Cardiac septum (tissue), 1 donor: ENCODE measurements at places on chromosomes 5 and 9.

DNA sequence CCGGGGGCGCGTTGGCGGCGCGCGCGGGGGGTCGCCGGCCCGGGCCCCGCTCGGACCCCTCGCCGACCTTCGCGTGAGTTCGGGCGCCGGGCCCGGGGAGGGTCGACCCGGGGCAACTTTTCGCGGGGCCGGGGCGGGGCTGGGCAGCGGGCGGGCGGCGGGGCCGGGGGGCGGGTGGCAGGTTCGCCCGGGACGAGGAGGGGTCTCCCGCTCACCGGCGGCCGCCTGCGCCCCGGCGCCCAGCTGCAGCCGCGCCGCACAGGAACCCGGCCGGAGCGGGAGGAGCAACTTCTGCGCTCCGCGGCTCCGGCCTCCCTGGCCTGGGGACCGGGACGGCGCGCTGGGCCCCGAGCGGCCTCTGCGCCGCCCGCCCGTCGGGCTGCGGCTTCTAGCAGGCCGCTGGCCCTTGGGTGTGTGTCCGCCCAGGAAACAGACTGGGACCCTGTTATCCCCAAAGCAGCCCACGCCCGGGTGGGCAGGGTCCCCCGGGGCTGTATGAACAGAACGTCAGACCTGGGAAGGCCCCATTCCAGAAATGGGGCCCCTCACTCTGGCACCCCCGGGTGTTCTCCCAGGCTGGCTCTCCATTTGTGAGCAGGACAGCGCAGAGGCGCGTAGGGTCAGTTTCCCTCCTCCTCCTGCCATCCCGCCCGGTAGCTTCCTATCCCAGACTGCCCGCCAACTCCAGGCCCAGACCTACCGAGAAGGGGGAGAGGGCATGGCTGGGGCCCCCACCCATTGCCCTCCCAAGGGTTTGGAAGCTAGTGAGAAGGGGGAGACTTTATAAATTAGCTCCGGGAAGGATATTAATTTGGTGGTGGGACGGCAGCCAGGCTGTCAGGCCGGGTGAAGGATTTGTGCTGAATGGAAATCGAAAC, 708 bp downstream of the RXRA start:
- DNase-seq = no peak

- DNase-seq = no peak
Observed at GRCh38 chr9:74379718-74380117, 117.4 kb upstream of the RORB start.

DNA sequence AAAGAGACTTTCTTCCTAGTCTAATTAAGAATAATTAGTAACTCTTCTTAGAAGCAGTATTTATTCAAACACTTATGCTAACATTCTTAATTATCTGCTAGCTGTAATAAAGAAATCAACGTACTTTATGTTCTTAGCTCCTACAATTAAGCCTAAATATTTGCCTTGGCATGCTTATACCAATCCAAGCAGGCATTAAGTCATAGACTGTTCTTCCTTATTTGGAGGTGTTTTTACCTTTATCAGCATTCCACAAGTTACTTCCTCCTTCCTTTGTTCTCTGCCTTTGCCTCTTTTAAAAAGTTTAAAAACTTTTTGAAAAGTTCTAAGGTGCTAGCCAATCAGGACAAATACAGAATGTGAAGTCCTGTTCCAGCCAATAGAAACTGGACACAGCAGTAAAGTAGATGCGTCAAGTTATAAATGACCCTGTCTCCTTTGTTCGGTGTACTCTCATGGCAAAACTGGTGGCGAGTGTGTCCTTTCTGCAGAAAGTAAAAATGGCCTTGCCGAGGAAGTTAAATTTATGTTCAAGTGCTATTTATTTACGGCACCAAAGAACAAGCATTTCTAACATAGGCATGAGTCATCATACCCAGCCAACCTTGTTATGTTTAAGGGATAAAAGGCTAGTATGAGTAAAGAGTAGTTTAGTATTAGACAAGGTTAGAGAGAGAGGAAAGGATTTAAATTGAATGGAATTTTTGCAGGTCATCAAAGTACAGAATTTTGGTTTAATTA, 58.6 kb downstream of the GPBP1 start:
- DNase-seq = no peak

DNA sequence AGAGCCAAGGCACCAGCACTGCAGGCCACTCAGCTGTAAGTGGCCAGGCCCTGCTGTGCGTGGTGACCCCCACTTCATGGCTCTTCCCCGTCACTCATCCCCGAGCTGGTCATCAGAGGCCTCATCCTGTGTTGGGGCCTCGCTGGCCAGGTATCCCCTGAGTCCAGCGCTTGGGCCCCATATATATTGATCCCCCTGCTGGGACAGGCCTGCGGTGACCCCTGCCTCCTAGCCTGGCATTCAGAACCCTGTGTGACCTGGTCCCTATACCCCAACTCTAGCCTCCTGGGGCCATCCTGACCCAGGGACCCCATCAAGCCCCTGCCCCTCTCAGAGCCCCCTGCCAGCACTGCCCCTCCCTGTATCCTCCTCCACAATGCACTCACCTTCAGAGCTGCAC, 12.7 kb downstream of the GBGT1 start:
- no peak for DNase-seq

DNA sequence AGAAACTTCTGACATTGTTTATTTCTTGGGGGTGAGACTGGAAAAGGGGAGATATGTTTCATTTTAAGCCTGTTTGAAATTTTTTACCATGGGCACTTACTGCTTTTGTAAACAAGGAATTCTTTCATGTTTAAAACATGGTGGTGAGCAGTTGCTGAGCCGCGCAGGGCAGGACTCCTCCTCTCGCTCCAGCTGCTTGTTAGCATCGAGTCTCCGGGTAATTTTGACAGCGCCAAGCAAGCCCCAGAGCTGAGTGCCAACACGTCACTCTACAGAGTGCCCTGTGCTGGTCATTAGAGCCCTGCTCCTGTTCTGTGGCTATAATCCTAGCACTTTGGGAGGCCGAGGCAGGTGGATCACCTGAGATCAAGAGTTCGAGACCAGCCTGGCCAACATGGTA, 116.5 kb upstream of the MSX2 start:
- no peak for DNase-seq

GRCh38 chr5:103910011-103910410, 347.4 kb upstream of the NUDT12 start:
- no peak for DNase-seq

DNA sequence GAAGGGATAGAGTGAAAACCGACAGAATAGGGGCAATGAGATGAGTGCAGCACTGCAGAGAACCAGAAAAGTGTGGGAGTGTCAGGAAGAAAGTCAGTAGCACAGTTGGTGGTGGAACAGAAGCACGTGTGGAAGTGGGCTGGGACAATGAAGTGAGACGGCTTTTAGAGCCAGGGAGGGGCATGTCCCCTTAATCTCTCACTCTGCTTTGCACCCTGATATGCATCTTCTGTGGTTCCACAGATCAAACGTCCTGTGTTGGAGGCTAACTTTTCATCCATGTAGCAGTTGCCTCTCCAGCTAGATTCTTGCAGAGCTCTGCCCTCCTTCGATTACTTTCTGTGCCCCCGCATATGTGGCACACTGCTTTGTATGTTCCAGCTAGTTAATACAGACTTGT, 163.6 kb downstream of the DOCK8 start:
- DNase-seq = no peak

GRCh38 chr9:81613002-81613812, 76.1 kb downstream of the TLE1 start:
- DNase-seq = no peak

- DNase-seq = no peak
Observed at GRCh38 chr5:41264019-41264418, 50.7 kb upstream of the C6 start.

GRCh38 chr9:136192289-136193126, 12.4 kb downstream of the LHX3 start:
- no peak for DNase-seq

DNA sequence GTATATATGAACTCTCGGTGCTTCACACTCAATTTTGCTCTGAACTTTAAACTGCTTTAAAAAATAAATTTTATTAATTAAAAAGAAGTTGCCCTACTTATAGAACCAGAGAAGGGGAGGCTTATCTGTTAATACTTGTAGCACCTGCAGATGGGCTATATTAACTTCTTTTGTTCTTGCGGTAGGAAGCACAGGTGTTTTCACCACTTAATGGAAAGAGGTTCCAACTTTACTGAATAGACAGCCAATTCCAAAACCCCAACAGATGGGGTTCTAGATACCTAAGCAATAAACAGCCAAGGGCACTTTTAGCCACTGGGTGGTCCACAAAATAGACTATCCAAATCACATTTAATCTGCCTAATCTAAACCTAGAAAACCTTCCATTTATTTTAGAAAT, 65.4 kb downstream of the SSBP2 start:
- DNase-seq = no peak

- DNase-seq = no peak
Observed at GRCh38 chr5:176169393-176170063, 68.7 kb upstream of the SIMC1 start.

DNA sequence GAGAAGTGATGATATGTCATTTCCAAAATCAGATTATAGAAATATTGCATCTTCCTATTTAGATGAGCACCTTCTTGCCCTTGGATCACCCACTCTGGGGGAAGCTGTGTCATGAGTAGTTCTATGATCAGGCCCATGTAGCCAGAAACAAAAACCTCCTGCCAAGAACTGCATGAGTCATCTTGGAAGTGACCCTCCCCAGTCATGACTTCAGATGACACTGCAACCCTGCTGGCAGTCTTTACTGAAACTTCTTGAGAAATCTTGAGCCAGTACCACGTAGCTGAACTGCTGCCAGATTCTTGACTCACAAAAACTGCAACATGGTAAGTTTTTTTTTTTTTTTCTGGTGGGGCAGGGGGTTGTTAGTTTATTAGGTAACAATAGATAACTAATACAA, 439.6 kb upstream of the PTGER4 start:
- DNase-seq = no peak

GRCh38 chr9:110303133-110303532, 34.5 kb downstream of the TXNDC8 start:
- no peak for DNase-seq

GRCh38 chr5:59125011-59125961, 542.4 kb downstream of the RAB3C start:
- DNase-seq = no peak

DNA sequence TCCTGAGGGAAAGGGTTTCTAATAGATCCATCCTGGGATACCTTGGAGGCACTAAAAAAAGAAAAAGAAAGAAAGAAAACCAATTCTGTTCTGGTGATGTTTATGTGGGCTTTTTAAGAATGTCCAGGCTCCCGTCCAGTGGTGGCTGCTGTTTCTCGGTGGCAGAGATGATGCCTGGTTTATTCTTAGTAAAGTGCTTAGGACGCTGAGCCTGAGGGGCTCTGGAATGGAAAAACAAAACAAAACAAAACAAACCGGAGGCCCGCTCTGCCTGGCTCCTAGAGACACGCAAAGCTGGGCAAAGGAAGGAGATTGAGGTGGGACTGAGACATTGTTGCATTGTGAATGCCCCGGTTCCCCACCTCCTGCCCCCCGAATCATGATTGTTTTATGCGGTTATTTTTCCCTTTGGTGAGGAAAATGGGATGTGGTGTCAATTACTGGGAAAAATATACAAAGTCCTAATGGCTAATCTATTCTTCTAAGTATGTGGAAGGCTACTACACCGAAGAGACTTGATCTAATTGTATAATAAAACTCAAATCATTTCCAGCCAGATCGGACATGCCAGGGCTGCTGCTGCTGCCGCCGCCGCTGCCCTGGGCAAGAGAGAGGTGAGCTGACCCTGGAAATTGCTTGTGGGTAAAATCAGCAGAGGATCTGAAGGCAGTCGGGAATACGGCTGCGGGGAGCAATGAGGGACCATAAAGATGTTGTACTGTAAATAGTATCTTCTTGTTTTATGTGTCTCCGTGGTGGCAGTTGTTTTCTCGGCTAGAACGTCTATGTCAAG, 644.9 kb downstream of the CCDC171 start:
- DNase-seq = no peak

- DNase-seq = no peak
Observed at GRCh38 chr9:111582888-111583287, 16.6 kb downstream of the PTGR1 start.

DNA sequence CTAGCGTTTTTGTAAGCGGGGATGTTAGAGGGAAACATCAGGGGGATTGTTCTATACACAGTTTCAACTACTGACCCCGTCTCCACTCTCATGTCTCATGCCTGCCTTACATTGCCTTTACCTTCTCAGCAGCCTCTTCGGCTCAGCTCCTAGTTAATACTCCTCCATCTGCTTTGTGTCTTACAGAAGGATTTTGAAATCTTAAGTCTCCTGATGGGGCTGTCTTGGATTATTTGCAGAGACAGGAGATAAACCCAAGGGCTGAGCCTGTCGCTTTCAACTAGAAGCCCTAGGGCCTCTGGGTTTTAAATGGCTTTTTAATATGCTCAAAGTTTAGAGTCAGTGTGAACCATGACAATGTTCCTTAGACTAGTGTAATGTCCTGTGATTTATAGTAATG, 161.5 kb downstream of the CARTPT start:
- DNase-seq = no peak

- no peak for DNase-seq
Observed at GRCh38 chr5:59615272-59615671, 278.3 kb downstream of the PDE4D start.

DNA sequence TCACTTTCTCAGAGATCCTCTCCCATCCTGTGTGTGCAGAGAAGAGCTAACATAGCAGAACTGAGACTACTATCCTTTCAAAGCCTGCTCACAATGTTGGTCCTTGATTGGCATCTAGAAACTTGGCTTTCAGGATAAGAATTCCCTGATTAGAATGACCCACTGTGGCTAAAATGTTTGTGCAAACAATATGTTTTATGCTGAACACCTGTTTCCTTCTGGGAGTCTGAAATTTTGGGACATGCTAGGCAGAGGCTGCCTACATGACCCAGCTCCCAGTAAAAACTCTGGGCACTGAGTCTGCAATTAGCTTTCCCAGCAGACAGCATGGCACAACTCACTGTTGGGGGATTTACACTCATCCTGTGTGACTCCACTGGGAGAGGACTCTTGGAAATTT, 78.9 kb downstream of the CFAP95 start:
- no peak for DNase-seq

GRCh38 chr5:126948453-126948852, 81.9 kb downstream of the MARCHF3 start:
- no peak for DNase-seq

DNA sequence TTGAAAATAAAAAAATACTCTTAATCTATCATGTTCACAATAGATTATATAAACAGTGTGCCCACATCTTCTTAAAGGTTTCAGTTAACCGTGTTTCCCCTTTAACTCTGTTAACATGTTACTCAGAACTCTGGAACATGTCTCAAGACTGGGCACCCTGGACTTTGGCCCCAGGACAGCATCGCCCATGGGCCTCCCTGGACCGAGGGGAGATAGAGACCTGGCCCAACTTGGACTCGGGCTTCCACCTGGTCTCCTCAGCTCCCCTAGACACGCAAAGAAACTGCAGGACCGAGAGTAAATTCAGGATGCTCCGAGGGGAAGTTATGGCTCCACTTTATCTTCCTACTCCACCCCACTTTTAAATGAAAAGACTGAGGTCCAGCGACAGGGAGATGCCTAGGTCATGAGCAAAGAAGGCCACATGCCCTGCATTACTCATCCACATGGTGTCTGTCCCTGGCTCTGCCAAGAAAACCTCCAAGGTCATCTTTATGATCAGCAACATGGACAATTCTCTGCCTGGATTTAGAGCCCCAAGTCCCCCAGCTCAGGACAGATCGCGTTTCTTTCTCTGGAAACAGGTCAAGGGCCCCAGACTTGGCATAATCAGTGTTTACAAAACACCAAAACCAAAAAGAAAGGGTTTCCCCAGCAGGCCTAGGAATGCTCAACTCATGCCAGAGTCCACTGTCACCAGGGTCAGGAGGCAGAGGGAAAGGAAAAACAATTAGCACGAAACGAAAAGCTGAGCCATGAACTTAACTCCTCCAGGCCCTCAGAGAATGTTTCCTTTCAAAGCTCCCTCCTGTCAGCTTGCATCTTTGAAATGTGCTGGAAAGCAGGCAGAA, 17.4 kb downstream of the GPX3 start:
- DNase-seq = no peak

- DNase-seq = no peak
Observed at GRCh38 chr9:136359774-136360718, 3.5 kb downstream of the DNLZ start.
